ENCODE measurements at places on chromosomes 12 and 14.

GRCh38 chr12:79373896-79374499 is 316.8 kb downstream of the PAWR start:
- peak; percentile 2 for DNase-seq

GRCh38 chr12:50984586-50985298 is 32.4 kb downstream of the HIGD1C start:
- DNase-seq = no peak

- DNase-seq = no peak
Observed at GRCh38 chr14:34364201-34364600, 97.8 kb downstream of the SPTSSA start.

GRCh38 chr12:1965916-1966315 is 38.3 kb downstream of the DCP1B start:
- no peak for DNase-seq

DNA sequence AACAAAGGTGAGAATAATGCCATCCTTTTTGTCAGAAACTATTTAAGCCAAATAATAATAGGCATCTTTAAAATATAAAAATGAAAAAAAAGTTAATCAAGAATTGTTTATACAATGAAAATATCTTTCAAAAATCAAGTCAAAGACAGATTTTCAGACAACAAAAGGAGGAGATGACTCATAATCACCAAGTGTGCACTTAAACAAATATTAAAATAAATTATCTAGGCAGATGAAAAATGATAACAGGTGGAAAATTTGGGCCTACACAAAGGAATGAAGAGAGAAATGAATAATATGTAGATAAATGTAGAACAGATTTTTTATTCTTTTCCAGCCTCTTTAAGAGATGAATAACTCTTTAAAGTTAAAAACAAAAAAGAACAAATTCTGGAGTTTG is 250.0 kb upstream of the PLEKHG7 start:
- DNase-seq = no peak

- DNase-seq = no peak
Observed at GRCh38 chr12:109759595-109759994, 46.0 kb downstream of the FAM222A start.

GRCh38 chr12:65878540-65878939 is 54.3 kb downstream of the HMGA2 start:
- DNase-seq = no peak

- DNase-seq = no peak
Observed at GRCh38 chr12:41061192-41061591, 126.9 kb upstream of the PDZRN4 start.

- peak; percentile 53 for DNase-seq
Observed at GRCh38 chr12:14961466-14962152, at the start of gene ARHGDIB. Gene ARHGDIB, minus strand, starts transcription at chr12:14961601. Its CDS starts 10,889 bp downstream, at chr12:14950712.

DNA sequence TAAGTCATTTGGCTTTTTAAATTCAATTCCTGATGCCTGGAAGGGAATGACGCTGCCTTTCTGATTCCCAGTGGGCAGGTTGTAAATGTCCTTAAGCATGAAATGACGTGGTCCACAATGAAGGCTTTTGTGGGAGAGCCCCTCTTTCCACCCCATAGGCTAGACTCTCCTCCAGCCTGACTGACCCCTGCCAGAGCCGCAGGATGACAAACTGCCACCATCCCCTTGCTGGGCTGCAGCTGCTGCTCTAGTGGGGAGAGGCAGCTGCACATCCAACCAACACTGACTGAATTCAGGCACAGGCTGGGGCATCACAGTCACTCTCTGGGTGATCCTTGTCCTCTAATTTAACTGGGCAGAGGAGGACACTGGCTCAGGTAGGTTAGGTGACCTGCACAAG is 6.3 kb downstream of the TSPAN11 start:
- no peak for DNase-seq

DNA sequence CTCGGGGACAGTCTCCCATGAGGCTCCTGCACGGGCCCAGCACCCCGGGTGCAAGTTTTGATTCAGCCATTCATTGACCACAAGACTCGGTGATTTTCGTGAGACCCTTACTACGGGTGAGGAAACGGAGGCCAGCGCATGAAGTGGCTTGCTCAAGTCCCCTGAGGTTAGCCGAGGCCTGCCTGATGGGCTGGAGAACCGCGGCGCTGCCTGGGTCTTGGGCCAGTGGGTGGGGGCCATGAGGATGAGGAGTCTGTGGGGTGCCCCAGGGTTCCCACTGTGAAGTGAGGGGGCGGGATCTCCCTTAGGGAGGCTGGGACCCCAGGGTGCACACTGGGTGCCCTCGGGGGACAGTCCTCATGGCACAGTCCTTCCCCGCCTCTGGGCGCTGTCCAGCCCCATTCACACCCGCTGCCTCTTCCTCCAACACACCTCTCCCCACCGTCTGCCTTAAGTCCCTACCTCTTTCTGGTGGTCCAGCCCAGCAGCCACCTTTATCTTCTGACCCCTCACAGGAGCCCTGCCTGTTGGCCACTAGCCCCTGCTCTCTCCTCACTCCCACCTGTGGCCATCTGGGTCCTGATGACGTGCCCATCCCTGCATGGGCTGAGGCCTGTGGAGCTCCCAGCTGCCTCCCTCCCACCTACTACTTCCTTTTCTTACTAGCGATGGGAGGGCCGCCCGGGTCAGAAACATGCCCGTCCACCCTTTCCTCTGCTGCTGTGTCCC is 16.3 kb downstream of the BEGAIN start:
- DNase-seq = no peak

- DNase-seq = no peak
Observed at GRCh38 chr12:2120982-2121758, 68.4 kb downstream of the CACNA1C start.

GRCh38 chr14:105422695-105423487 is 3.3 kb downstream of the MTA1 start:
- DNase-seq = no peak

GRCh38 chr12:31220633-31221550 is 105.1 kb downstream of the SINHCAF start:
- DNase-seq = no peak

GRCh38 chr14:53509276-53510244 is 356.4 kb upstream of the DDHD1 start:
- DNase-seq = no peak

DNA sequence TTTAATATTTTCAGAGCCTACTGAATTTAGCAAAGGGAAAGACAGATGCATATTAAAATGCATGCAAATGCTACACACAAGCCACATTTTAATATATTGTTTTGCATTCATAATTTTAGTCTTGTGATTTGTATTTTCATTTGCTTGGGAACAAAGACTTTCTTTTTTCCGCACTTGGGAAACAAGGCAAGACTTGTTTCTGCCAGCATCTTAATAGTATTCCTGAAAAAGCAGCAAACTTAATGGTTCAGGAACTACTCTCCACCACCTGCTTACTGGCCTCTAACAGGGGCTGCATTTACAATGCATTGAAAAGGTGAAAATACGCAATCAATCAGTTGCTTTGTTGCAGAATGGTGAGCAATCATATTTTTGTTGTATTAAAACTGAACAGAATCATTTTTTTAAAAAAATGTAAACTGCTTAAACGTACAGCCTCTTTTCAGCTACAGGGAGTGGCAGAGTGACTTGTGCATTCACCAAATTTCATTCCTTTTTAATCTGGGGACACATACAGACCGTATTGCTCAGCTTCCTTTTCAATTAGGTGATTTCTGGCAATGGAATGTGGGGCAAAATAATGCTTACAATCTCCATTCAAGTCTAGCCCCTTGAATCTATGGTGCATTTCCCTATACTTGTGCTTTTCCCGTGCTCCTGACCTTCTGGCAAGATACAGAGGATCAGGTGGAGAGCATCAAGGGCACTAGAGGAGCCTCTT is 144.1 kb upstream of the BTG1 start:
- DNase-seq = no peak

GRCh38 chr14:99726538-99727095 is 42.5 kb downstream of the CYP46A1 start:
- DNase-seq = no peak

DNA sequence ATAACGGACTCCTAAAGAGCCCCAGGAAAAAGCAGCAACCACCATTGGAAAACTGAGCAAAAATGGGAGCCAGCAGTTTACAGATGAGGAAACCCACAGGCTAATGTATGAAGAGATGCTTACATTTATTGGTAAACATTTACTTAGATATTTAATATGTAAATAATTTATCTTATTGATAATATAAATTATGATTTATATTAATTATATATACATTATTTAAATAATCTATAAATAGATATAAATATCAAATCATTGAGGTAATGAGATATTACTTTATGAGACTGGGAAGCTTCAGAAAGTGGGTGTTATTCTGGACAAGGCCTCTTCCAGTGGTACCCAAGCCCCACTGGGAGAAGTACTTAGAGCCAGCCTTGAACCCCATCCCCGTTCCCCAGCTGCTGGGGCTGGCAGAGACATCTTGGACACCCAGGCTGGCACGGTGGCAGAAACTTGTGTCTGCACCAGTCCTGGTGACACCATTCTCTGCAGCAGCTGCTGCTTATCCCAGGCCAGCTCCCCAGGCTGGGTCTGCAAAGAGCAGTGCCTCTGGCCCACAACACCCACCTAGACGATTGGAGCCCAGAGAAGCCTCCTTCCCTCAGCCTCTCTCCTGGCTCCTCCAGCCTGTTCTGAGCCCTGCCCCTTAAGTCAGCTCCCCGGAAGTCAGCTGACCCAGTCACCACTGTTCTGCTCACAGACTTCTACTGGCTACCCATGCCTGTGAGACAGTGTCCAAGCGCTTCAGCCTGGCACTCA is 25.9 kb downstream of the ISCA2 start:
- DNase-seq = no peak

GRCh38 chr12:56634837-56635791 is 5.0 kb upstream of the BAZ2A start:
- DNase-seq = peak; percentile 47

DNA sequence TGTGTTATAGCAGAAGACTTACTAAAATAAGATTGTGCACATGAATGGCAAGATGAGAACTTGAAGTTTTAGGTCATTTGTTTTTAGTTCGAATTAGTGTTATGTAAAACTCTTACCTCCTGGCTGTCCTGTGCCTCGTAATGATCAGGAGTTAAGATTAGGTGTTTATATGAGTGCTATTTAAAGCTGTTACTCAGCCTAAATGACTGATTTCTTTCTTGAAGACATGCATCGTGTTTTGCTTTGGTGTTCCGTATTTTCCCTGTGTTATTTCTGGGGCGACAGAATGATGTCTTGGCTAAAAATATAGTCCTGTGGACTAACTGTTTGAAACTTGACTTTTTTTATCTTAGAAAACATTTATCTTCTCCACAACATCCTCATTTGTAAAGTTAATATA is 22.1 kb downstream of the SCYL2 start:
- no peak for DNase-seq

GRCh38 chr12:6376079-6376869 is 911 bp upstream of the SCNN1A start:
- no peak for DNase-seq

GRCh38 chr12:101077791-101078528 is 132.1 kb downstream of the SLC5A8 start:
- no peak for DNase-seq

GRCh38 chr14:96915478-96915877 is 118.3 kb downstream of the VRK1 start:
- no peak for DNase-seq

DNA sequence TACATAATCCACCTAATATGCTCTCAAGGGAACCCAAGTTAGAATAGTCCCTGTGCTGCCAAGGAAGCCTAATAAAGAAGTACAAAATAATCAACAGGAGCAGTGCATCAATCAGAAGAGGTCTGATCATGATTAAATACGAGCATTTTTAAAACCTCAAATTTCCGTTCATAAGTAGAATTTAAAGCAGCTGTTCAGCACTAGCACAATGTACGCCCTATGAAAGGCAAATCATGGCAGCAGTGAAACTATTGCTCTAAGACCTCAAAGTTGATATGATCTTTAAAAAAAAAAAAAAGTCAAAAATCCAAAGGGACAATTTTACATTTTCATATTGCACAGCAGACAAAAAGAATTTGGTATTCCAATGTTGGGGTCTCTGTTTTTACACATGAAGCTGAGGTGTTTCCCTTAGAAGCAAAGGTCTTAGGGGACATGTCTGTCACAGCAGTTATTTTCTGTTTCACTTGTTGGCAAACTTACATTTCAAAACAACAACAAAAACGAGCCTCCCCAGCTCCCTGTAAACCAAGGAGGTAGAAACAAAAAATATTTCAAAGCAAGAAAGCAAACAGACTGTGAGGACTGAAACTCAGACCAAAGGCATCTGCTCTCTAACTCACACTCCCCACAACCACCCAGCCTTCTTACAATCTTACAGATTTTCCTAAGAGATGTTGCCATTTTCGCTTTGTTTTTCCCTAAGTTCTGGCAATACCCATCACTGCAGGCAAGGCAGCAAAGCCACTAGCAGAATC is 28.2 kb downstream of the SOX5 start:
- no peak for DNase-seq

DNA sequence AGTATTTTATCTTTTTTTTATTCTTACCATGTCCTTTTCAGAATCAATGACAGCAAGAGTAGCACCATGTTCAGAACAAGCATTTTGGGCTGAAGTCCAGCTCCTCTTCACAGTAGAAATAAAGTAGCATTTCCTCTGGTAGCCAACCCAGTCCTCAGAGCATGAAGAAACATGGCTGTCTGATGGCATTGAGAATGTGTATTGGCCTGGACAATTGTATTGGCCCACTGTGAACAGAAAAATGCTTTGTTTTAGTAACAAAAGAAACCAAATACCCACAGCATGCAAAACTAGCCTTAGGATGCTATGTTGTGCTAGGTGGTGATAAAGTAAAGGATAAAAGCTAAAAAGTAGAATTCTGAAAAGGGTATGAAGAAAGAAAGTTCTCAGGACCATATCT is 5.7 kb downstream of the CD69 start:
- DNase-seq = no peak

DNA sequence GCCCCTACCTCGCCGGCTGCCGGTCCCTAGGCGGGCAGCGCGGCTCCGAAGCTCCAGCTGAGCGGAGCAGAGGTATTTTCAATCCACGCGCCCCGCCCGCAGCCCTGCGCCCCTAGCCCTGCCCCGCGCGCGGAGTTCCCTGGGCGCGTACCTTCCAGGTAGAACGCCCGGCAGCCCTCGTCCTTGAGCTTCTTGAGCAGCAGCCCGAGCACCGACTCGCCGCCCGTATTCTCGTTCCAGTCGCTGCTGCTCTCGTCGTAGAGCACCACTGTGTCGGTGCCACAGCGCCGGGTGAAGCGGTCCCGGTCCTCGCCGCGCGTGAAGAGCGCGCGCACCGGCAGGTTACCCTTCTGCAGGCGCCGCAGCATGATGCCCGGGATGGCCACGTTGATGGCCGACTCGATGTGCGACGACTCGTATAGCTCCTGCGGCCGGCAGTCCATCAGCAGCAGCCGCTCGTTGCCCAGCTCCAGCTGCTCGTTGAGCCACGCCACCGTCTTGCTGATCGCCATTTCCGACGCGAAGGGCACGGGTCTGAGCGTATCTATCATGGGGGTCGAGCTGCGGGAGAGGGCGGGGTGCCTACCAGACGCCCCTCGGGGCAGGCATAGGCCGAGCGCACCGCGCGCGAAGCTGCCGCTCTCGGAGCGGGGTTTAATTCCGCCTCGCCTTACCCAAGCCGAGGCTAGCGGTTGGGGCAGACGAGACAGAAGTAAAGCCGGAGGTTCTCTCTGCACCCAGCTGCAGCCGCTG is 636 bp downstream of the DUSP6 start:
- DNase-seq = peak; percentile 33

DNA sequence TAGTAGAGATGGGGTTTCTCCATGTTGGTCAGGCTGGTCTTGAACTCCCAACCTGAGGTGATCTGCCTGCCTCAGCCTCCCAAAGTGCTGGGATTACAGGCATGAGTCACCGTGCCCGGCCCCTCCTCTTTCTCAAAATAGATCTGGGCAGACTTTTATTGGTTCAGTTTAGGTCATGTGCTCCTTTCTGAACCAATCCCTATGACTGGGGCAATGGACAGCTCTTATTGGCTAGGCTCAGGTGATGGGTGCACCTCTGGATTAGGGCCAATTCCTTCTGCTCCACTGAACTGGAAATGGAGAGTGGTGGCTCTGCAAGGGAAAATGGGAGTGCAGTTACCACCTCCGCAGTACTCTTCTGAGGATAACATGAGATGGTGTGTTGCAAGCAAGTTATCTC is 6.2 kb upstream of the ATP6V0A2 start:
- no peak for DNase-seq
